Muscle of leg (tissue), 16 donors: ENCODE measurements at places on chromosomes 13 and 19. TPM values are rescaled to one million over a fixed set of nuclear protein-coding genes. Genes with fewer than 3 reads are reported as not detected.

- peaks cover 21% of the 10 kb centered on the region for H3K4me1 ChIP-seq
- DNase-seq: no peak
- no peak overlapping the region for H3K4me3 ChIP-seq
Measured at GRCh38 chr19:46921071-46921470, 60.3 kb downstream of the ARHGAP35 start.

GNG8 gene
- not detected for total RNA-seq

GRCh38 chr13:40341096-40341471, 325.4 kb downstream of the FOXO1 start:
- DNase-seq: no peak
- no peak overlapping the region for H3K27ac ChIP-seq
- H3K36me3 ChIP-seq: no peaks in the 10 kb centered on the region
- no peak overlapping the region for H3K4me3 ChIP-seq
- no peaks in the 10 kb centered on the region for H3K27me3 ChIP-seq

BCL2L12 gene
- 10.9 TPM for total RNA-seq

TEX29 gene
- 0.22 TPM for total RNA-seq

KCNN1 gene
- total RNA-seq: 1.2 TPM

DNA sequence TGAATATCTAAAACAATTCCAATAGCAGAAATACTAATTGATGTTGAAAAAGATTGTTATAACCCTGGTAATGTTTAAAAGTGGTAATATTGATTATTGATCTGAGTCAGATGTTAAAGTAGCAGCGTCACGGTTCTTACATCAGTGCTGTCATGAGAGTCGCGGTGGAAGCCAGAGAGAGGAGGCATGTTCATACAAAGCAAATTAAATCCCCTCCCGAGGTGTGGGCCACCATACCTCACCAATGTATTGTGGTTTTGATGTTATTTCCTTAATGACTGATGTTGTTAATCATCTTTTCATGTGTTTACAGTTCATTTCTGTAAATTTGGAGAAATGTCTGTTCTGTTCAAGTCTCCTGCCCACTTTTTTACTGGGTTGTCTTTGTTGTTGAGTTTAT, 11.2 kb downstream of the ZNF317 start:
- peaks cover 37% of the 10 kb centered on the region for H3K36me3 ChIP-seq
- H3K4me1 ChIP-seq: no peaks in the 10 kb centered on the region
- no peak for DNase-seq
- no peak overlapping the region for H3K27ac ChIP-seq
- no peaks in the 10 kb centered on the region for H3K27me3 ChIP-seq
- no peak overlapping the region for H3K4me3 ChIP-seq

GRCh38 chr13:101728615-101729014, 276.1 kb downstream of the ITGBL1 start:
- no peaks in the 10 kb centered on the region for H3K27me3 ChIP-seq
- H3K36me3 ChIP-seq: no peaks in the 10 kb centered on the region
- H3K27ac ChIP-seq: no peak overlapping the region
- no peak for DNase-seq
- H3K4me3 ChIP-seq: no peak overlapping the region

- no peaks in the 10 kb centered on the region for H3K36me3 ChIP-seq
- H3K4me3 ChIP-seq: no peak overlapping the region
- DNase-seq: peak; percentile 89
- H3K27me3 ChIP-seq: no peaks in the 10 kb centered on the region
- H3K4me1 ChIP-seq: peaks cover 64% of the 10 kb centered on the region
Measured at GRCh38 chr13:114100446-114101357, 31.7 kb downstream of the RASA3 start.

DNA sequence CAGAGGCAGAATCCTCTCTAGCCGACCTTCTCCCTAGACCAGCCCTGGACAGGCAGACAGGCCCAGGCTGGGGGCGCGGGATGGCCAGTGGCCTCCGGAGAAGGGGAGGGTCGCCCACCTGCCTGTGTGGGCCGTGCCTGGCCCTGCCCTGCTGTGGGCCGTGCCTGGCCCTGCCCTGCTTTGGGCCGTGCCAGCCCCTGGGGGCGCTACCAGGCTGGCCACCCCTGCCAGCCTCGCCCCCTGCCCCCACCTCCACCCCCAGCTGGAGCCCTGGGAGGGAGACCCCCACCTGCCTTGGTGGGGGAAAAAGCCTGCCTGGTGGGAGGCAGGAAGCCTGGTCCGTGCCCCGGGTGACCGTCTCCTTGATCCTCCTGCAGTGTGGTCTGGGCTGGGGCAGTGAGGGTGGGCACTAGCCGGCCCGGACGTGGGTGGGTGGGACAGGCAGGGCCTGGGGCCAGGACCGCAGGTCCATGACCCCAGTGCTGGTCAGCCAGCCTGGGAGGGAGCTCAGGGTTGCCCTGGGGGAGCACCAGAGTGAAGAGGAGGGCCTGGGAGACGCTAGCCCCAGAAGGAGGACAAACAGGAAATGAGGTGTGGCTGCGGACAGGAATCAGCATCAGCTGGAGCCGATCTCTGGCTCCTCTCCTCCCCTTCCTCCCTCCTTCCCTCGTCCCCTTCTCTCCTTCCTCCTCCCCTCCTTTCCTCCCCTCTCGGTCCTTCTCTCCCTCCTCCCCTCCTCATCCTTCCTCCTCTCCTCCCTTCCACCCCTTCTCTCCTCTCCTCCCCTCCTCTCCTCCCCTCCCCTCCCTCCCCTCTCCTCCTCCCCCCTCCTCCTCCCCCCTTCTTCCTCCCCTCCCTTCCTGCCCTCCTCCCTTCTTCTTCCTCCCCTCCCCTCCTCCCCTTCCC, 5.1 kb upstream of the MKNK2 start:
- peak; percentile 95 for DNase-seq
- no peaks in the 10 kb centered on the region for H3K27me3 ChIP-seq
- peaks cover 47% of the 10 kb centered on the region for H3K4me1 ChIP-seq

TUBA3C gene
- total RNA-seq: not detected

DNA sequence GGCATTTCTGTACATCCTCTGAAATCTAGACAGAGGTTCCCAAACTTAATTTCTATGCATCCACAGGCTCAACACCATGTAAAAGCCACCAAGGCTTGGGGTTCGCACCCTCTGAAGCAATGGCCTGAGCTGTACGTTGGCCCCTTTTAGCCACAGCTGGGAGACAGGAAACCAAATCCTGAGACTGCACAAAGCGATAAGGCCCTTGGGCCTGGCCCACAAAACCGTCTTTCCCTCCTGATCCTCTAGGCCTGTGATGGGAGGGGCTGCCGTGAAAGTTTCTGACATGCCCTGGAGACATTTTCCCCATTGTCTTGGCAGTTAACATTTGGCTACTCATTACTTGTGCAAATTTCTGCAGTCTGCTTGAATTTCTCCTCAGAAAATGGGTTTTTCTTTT, 766.4 kb downstream of the GPC5 start:
- H3K4me1 ChIP-seq: no peaks in the 10 kb centered on the region
- no peaks in the 10 kb centered on the region for H3K36me3 ChIP-seq

IL11 gene
- total RNA-seq: 0.31 TPM

DNA sequence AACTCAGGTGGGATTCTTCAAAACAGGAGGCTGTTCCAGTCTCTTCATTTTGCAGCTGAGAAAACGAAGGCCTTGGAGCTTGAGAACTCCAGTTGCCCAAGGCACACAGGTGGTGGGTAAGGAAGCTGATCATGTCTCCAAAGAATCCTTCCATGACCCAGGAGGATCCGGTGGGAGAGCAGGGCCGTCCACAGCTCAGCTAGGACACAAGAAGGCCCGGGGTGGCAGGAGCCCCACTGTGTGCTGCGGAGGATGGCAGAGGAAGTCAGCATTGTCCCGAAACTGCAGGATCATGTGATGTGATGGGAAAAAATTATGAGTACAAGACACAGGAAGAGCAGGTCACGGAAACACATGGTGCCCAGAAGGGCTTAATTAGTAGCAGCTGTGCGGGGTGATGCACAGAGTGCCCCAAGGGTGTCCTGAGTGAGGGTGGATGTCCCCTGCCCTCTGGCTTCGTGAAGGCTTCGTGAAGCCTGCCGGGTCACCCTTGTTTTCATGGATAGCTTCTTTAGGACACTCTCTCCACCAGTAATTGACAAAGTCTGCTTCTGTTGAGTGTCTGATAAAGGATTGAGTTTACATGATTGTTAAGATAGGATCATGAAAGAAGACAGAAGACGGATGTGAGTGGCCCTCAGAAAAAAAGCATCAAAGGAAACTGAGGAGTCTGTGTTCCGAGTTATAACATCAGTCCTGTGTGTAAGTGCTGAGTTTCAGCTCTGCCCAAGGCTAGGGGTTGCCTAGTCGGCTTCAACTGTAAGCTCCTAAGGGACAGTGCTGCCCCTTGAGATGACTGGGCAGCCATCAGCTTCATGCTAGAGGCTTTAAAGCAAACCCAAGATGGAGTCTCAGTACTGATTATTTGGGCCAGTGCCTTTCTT, 33.8 kb upstream of the SACS start:
- DNase-seq: peak; percentile 42
- H3K27ac ChIP-seq: peak overlapping the region; percentile 31
- H3K36me3 ChIP-seq: no peaks in the 10 kb centered on the region
- H3K4me1 ChIP-seq: peaks cover 19% of the 10 kb centered on the region

GRCh38 chr19:44753932-44754749, 5.6 kb downstream of the BCL3 start:
- peaks cover 79% of the 10 kb centered on the region for H3K4me1 ChIP-seq
- peak; percentile 88 for DNase-seq
- peaks cover 36% of the 10 kb centered on the region for H3K36me3 ChIP-seq
- H3K27ac ChIP-seq: peak overlapping the region; percentile 94

GRCh38 chr19:48975947-48976847, 11.1 kb downstream of the FTL start:
- H3K4me1 ChIP-seq: peaks cover 17% of the 10 kb centered on the region
- H3K27ac ChIP-seq: no peak overlapping the region
- H3K36me3 ChIP-seq: peaks cover 61% of the 10 kb centered on the region
- H3K4me3 ChIP-seq: no peak overlapping the region

DNA sequence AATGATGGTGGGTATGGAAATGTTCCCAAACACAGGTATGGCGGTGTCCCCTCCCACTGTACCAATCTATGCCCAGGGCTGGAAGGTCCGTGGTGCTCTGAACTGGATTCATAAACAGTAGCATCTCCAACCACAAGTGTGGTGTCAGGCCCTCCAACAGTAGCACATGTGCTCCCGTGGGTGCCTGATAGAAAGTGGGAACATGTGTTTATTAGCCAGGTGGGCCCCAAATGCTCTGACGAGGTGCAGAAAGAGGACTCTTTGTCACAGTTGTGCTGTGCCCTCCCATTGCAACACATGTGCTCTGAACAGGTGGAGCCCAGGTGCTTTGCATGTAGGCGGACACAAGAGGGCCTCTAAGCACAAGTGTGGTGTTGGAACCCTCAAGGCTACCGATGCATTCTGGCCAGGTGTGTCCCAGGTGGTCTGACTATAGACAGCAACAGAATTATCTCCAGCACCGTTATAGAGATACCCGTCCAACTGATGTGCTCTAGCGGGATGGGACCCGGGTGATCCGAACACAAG, 75.4 kb upstream of the ZNF30 start:
- H3K27ac ChIP-seq: no peak overlapping the region
- no peak overlapping the region for H3K4me3 ChIP-seq
- no peaks in the 10 kb centered on the region for H3K4me1 ChIP-seq
- H3K36me3 ChIP-seq: no peaks in the 10 kb centered on the region

CCL25 gene
- total RNA-seq: not detected

DNA sequence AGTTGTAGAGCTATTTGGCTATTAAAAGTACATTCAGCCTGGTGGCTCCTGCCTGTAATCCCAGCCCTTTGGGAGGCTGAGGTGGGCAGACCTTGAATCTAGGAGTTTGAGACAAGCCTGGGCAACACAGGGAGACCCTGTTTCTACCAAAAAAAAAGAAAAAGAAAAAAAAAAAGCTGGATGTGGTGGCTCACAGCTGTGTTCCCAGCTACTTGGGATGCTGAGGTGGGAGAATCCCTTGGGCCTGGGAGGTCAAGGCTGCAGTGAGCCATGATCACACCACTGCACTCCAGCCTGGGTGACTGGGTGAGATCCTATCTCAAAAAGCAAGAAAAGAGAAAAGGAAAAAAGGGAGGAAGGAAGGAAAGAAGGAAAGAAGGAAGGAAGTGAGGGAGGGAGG, 9.6 kb upstream of the IZUMO2 start:
- no peak for DNase-seq
- no peak overlapping the region for H3K27ac ChIP-seq
- no peaks in the 10 kb centered on the region for H3K27me3 ChIP-seq
- no peak overlapping the region for H3K4me3 ChIP-seq

DNA sequence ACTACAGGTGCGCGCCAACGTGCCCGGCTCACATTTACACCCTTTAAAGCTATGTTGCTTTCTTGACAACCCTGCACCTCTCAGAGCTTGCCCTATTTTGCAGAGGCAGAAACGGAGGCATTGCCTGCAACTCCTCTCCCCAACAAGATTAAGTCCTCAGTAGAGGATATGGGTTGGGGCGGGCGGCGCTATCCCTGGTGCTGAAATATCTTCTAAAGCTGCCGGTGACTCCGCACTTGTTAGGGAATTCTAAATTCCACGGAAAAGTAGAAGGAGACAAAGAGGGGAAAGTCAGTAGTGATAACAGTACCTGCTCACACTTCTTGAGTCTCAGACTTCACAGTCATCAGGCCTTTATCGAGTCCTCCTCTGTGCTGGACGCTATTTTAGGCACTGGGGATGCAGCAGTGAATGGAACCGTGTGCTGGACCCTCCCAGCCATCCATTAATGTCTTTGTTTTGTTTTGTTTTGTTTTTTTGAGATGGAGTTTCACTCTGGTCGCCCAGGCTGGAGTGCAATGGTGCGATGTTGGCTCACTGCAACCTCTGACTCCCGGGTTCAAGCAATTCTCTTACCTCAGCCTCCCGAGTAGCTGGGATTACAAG, 18.0 kb downstream of the SLC5A5 start:
- H3K36me3 ChIP-seq: no peaks in the 10 kb centered on the region
- no peaks in the 10 kb centered on the region for H3K4me1 ChIP-seq
- H3K27me3 ChIP-seq: no peaks in the 10 kb centered on the region
- no peak overlapping the region for H3K27ac ChIP-seq
- no peak overlapping the region for H3K4me3 ChIP-seq
- DNase-seq: peak; percentile 66

DNA sequence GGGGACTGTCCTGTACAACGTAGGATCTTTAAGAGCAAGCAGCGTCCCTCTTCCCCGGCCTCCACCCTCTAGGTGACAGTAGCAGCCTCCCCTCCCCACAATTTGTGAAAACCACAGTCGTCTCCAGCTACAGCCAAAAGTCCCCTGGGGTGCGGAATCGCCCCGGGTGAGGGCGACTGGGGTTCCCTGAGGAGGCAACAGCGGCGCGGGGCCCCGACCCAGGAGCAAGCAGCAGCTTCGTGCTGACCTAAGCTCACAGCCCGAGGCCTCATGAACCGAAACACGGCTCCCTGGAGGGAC, 322 bp downstream of the ZNF558 start:
- DNase-seq: no peak
- peaks cover 27% of the 10 kb centered on the region for H3K36me3 ChIP-seq
- peak overlapping the region; percentile 80 for H3K4me3 ChIP-seq

- no peaks in the 10 kb centered on the region for H3K4me1 ChIP-seq
- H3K36me3 ChIP-seq: no peaks in the 10 kb centered on the region
- H3K27me3 ChIP-seq: no peaks in the 10 kb centered on the region
- H3K27ac ChIP-seq: no peak overlapping the region
- H3K4me3 ChIP-seq: no peak overlapping the region
- peak; percentile 16 for DNase-seq
Measured at GRCh38 chr13:51687947-51688714, 103.9 kb downstream of the WDFY2 start.

DNA sequence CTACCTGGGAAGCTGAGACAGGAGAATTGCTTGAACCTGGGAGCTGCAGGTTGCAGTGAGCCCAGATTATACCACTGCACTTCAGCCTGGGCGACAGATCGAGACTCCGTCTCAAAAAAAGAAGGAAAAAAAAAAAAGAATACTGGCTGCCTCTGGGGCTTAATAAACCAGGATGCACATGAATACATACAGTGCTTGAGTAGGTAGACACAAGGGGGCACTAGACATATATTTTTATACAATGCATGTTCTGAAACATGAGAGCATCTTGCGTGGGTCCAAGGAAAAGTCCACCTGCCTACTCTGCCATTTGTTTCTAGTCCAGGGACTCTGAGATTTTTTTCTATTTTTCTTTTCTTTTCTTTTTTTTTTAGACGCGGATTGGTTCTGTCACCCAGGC, 31.2 kb downstream of the KEAP1 start:
- no peak overlapping the region for H3K4me3 ChIP-seq
- H3K36me3 ChIP-seq: no peaks in the 10 kb centered on the region

ZNF470 gene
- total RNA-seq: 5.5 TPM
